ENCODE measurements at places on chromosomes 5 and 9.
A peak's percentile ranks its signal among the peaks of the same experiment; 100 is the strongest.

GRCh38 chr9:91423785-91424402, at the start of gene NFIL3:
NFIL3 (minus strand) TSS chr9:91423832; CDS start chr9:91410734, 13,098 bp downstream.
- DNase-seq: peak; percentile 16

- no peak for DNase-seq
Observed at GRCh38 chr9:124016175-124017050, 4.8 kb downstream of the LHX2 start.

DNA sequence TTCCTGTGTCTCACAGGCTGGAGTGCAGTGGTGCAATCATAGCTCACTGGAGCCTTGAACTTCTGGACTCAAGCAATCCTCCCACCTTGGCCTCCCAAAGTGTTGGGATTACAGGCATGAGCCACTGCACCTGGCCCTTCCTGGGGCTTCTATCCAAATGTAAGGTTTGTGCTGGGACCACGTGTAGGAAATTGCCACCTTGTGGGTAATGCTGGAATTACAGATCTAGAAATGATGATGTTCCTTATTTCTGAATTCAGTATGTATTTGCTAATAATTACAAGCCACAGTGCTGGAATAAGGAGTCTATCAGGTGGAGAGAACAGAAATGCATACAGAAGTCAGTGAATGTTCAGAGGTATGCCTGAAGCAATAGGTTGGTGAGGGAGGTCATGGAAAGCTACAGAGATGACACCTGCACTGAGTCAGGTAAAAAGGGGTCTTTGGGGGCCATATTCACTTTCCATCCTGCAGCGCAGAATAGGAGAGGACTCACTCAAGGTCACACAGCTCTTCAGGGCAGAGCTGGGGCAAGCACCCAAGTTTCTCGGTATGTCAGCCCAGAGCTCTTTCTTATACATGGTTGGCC, 8.8 kb upstream of the IGFBPL1 start:
- DNase-seq: no peak

DNA sequence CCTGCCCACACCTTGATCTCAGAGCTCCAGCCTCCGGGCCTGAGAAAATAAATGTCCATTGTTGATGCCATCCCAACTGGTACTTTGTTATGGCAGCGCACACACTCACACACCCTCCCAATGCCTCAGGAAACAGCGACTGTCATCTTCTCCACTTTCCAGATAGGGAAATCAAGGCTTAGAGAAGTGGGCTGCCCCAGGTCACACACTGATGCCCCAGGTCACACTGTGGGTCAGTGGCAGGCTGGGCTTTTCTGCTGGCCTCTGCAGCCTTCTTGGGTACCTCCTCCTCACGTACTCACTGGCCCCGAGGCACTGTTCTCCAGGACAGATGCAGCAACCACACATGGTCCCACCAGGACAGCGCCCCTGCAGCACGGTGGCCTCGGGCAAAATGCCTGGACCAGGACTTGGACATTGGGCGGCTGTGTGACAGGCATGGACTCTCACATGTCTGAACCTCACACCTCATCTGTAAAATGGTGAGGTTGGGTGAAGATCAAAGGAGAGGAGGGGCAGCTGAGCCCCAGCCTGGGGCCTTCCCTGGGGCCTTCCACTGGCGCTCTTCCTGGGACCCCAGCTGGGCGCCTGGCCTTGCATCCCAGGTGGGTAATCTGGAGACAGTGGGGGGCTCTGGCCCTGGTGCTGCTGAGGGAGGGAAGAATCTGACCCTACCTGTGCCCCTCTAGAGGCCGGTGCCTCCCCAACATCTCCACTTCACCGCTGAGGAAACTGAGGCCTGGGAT, 156.0 kb downstream of the COL23A1 start:
- DNase-seq: no peak

- no peak for DNase-seq
Observed at GRCh38 chr5:150122158-150122510, 33.5 kb downstream of the PDGFRB start.

DNA sequence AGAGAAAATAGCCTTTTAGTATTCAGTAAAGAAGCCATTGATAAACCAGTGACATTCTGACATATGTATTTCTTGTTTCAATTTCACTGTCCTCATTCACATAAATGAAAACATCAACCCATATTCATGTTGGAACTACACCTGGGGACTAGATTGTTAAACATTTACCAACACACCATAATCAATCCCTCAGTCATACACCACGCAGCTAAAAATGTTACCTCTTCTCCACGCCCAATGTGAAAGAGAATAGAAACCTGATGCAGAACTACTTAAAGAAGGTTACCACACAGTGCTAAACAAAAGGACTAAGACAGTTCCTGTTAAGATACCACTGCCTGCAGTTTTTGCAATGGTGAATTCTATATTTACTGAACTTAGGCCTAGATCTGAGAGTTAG, 518.9 kb downstream of the PRELID2 start:
- no peak for DNase-seq

- no peak for DNase-seq
Observed at GRCh38 chr5:154112255-154112654, 73.5 kb downstream of the MFAP3 start.

- DNase-seq: no peak
Observed at GRCh38 chr9:128275198-128276007, at the start of gene GOLGA2. GOLGA2 (minus strand) TSS chr9:128276007; CDS start chr9:128275976, 31 bp downstream.

DNA sequence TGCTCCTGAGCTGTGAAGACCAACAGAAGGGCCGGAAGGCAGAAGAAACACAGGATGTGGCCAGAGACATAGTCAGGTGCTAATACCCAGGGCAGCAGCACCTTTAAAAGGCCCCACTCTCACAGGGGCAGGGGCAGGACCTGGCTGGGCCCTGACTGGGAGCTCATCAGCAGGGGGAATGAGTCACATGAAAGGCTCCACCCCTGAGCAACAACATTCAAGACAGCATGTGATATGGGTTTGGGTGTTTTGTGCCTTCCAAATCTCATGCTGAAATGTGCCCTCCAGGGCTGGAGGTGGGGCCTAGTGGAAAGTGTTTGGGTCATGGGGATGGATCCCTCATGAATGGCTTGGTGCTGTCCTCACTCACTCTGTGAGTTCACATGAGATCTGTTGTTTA, 181.7 kb downstream of the ERCC6L2 start:
- DNase-seq: no peak

- no peak for DNase-seq
Observed at GRCh38 chr5:148145916-148146315, 22.4 kb upstream of the SPINK14 start.

DNA sequence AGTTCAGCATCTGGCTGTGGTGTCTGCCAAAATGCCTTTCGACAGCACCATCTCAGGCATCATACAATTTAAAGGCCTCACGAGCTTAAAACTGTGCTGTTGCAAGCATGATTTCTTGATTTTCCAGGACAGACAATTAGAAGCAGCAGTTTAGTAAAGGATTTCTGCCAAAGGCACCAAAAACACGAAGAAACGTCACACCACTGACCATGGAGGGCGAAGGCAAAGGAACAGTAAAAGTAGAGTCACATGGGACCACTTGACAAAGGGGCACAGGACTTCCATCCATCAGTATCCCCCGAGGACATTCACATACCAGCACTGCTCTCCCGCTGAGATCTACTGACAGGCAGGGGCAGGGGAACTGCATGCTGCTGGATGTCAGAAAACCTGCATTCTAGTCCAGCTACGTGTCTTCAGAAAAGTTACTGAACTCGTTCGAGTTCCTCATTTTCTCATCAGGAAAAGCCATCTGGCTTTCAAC, 70.4 kb upstream of the FBXW11 start:
- no peak for DNase-seq

GRCh38 chr5:1728846-1729245, 70.8 kb downstream of the MRPL36 start:
- no peak for DNase-seq

- DNase-seq: no peak
Observed at GRCh38 chr5:43332401-43332800, 19.2 kb upstream of the HMGCS1 start.

GRCh38 chr5:74946471-74946870, 80.3 kb upstream of the FAM169A start:
- DNase-seq: no peak

- DNase-seq: no peak
Observed at GRCh38 chr5:119629339-119629738, at the start of gene FAM170A. FAM170A (plus strand) TSS chr5:119629558; CDS start chr5:119629769, 211 bp downstream.

DNA sequence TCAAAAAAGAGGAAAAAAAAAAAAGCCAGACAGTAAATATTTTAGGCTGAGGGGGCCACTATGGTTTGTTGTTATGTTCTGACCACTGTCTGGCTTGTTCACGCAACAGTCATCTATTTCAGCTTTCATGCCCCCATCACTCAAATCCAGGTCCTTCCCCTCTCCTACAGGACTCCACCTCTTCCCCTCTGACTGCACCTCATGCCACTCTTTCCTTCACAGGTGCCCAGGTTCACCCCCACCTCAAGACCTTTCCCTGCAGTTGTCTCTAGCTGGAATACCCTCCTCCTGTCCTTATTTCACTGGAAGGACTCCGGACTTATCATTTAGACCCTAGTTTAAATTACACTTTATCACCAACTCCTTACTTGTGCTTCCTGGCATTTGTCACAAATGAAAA, 3.5 kb downstream of the RPS14 start:
- no peak for DNase-seq

GRCh38 chr5:57411982-57412381, 70.6 kb downstream of the ACTBL2 start:
- DNase-seq: no peak

GRCh38 chr5:168672888-168673287, 93.7 kb upstream of the PANK3 start:
- DNase-seq: no peak

- DNase-seq: no peak
Observed at GRCh38 chr5:119501671-119502179, 49.4 kb downstream of the HSD17B4 start.

- no peak for DNase-seq
Observed at GRCh38 chr5:96177303-96177869, 215.7 kb upstream of the ELL2 start.

DNA sequence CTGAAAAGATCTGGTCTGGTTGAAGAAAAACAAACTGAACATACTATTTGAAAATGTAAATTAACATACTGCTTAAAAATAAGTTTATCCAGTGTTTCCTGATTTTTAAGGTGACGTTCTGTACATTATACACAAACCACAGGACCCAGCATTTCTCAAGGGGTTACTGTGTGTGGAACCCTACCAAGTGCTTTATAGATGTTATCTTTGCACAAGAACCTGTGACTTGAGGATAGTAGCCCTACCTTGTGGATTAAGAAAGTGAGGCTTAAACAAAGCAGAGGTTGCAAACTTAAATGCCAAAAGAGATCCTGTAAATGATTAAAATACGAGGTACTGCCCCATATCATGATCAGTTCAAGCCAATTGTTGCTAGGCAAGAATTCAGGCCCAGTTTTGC, 4.7 kb downstream of the KLF9 start:
- no peak for DNase-seq

GRCh38 chr5:100270023-100270771, 265.0 kb upstream of the FAM174A start:
- DNase-seq: no peak

DNA sequence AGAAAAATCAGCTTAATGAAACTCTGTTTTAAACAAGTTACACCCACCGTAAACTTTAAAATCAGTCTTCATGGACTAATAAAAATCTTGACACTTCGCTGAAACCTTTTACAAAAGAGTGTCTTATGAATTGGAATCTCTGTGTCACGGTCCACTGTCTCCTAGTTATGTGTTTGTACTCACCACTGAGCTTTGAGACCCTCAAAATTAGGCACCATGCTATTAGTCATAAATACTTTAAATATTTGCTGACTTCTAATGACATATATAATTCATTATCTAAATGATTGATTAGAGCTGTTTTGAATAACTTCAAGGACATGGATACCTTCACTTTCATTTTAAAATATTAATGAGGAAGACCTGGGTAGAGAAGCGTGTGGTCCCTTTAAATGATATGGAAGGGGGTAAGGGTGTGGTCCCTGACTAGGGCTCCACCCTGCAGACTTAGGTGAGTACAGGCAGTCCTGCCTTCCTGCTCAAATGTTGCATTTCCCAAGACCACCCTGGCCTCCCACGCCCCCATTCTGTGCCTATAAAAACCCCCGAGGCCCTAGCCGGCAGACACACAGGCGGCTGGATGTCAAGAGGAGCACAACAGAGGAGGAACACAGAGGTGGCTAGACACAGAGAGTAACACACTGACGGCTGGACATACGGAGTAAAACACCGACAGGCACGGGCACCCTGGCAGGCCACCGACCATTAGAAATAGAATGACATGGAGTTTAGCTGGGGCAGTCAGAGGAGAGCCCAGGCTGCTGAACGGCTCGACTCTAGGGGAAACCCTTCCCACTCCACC, 179.0 kb upstream of the CDH9 start:
- DNase-seq: no peak

DNA sequence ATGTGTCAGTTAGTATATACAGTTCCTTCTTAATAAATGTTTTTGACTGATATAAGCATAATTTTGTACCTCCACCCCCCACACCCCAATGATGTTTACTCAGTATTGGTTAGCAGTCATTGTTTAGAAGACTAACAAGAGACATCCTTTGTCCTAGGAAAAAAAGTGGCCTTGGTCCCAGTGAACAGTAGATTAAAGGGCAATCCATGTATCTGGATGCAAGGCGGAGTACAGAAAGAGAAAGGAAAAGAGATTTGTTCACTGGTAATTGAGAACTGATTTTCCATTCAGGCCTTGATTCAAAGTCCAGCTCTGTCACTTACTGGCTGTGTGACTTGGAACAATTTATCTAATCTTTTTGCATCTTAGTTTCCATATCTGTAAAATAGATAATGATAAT, 4.6 kb downstream of the RALGPS1 start:
- no peak for DNase-seq

GRCh38 chr9:10112798-10113197, 500.0 kb downstream of the PTPRD start:
- no peak for DNase-seq

GRCh38 chr9:77099388-77099787, 77.9 kb upstream of the VPS13A start:
- DNase-seq: no peak

GRCh38 chr9:18890372-18890771, 142.6 kb downstream of the SAXO1 start:
- DNase-seq: no peak

GRCh38 chr5:132528866-132529634, 14.3 kb downstream of the IL5 start:
- no peak for DNase-seq

DNA sequence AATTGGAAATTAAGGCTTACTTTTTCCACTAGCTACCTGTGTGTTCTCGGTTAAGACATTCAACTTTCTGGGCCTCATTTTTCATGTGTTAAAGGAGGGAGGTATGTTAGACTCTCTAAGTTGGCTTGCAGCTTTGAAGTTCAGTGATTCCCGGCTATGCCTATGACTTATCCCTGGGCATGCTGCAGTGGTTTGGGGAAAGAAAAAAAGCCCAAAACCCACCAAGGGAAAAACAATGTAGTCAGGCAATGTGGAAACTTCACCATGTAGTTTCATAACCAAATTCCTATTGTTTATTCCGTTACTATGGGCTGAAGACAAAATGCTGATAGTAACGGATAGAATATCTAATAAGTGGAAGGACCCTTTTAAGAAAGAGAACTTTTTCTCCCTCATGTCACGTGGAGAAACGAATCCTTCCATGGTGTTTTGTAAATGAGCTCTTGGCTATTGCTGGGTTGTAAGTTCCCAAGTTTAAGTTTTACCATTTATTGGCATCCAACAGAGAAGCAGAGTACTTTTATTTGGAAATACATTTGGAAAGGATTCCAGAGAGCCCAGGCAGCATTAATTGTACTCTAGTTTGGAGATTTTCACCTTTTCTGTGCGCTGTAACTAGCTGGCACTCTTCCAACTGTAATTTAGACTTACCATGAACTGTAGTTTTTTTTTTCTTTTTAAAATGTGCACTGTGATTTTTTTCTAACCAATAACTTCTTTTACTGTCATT, 84.9 kb upstream of the MPDZ start:
- DNase-seq: no peak

Data from stimulated activated CD4-positive, alpha-beta T cell treated with anti-CD3 and anti-CD28 coated beads, Interleukin-1b, Interleukin-23, amount 100 ng/mL, for 1 hour (primary cell).